ENCODE measurements at places on chromosomes 6 and 20.

- no peak for DNase-seq
Observed at GRCh38 chr6:49923826-49924225, 40.1 kb downstream of the DEFB114 start.

DNA sequence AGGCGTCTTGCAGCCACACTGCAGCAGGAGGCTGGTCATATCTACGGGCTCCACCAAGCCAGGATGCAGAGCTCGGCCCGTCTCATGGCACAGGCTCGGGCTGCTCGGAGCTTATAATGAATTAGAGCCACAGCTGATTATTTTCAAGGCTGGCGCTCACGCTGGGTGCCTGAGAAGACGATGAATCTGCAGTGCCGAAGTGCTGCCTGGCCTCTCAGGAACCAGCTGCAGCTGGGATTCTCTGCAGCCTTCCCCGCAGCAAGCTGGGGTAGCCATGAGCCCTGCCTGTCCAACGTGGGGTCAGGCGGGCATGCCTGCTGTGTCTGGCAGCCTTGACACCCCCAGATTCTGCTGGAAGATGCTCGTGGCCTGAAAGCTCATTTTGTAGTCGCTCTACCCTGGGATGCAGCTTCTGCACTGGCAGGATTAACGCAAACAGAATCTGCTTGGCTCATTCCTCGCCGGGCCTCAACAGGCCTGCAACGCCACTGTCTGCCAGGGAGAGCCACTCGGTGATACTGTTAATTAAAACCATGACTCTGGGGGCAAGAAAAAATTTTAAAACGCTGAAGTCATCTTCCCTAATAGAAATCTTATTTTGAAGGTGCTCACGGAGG is 104.3 kb downstream of the CDH26 start:
- DNase-seq: no peak

- DNase-seq: no peak
Observed at GRCh38 chr6:81763051-81763450, 10.6 kb upstream of the TENT5A start.

GRCh38 chr6:111230351-111231089 is 143.2 kb downstream of the SLC16A10 start:
- DNase-seq: no peak

DNA sequence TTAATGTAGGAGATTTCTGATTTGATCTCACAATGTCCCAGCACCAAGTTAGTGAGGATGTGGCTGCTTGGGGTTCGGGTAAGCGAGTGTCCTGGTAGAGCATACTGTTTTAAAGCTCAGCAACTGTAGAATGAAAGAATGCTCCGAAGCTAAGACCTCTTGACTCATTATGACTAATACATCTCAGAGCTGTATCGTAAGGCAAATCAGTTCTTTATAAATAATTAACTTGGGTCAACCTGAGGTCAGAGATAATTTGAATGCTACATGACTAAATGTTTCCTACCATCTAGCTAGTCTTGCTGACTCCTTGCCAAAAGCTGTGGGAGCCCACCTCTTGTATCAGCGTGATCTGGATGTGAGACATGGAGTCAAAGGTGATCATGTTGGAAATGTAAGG is 128.8 kb upstream of the PDE7B start:
- no peak for DNase-seq

DNA sequence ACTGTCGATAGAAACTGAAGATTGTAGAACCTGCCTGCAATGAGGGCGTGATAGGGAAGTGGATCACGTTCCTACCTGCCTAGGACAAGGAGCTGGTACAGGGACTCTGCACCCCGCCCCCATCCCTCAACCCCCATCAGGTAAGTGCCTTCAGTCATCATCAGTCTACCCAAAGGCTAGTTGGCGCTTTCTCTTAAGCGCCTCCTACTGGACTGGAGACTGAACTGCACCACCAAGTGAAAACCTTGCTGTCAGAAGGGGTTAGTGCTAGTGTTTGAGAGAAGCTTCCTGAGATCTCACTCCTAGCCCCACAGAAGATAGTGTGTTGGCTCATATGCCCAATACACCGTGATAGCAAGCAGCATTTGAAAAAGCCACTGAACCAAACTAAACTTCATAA is 706.5 kb upstream of the MAN1A1 start:
- no peak for DNase-seq

DNA sequence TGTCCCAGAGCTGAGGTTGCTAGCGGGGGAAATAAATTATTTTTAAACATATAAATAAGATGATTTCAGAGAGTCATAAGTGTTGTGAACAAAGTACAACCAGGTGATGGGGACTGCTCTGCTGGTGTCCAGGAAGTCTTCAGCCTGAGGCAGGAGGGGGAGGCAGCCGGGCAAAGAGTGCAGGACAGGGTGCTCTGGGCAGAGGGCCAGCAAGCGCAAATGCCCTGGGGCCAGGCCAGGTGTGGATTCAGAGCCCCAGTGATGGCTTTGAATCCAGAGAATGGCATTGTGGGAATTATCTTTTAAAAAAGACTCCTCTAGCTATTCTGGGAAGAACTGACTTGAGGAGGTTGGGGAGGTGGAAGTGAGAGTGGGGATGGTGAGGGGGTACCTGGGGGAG is 1.6 kb downstream of the CLPSL1 start:
- DNase-seq: no peak

DNA sequence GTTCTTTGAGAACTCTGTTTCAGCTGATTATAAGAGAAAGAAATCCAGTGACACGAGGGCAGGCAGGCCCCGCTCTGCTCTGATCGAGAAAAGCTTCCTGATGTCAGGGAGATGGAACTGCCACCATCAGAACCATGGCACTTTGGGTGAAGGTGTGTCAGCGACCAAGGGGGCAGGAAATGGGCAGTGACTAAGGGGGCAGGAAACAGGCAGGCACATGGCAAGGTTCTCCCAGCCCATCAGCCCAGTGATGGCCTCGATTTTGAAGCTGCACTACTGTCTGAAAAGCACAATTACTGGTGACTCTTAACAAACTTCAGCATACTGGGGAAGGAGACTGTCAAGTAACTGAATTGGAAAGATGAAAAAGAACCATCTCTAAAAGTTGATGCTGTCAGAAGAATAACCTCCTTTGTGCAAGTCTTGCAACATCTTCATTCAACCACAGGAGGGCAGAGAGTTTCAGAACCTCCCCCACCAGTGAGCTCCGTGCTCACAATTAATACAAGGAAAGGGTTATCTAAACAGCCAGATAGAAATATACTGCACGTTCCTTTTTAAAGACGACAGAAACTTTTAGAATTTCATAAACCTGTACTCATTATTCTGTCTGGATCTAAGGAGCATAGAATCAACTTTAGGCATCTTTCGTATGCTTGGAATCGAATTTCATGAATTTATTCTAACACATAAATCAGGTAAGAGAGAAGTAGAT is 39.1 kb downstream of the TMX4 start:
- no peak for DNase-seq

DNA sequence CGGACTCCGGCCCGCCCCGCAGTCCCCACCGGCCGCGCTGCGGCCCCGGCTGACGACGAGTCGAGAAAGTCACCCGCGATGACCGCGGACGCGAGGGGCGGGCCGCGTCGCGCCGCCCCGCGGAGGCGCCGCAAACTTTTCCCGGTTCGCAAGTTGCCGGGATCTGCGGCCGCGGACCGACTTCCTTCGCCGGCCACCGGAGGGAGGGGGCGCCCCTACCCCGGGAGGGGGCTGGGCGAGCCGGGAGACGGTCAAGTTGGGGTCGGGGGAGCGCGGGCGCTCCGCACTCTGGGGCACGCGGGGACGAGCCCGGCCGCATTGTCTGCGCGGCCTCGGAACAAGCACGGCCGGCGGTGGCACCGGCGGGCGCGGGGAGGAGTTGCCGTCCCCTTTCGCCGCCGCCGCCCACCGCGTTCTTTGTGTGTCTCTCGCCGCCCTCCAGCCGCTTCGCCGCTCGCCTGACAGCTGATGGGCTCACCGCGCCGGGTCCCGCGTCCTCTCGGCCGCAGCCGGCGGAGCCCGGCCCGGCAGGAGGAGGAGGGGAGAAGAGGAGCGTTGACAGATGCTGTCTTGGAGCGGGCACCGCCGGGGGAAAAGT is 131.6 kb downstream of the OGFRL1 start:
- no peak for DNase-seq

DNA sequence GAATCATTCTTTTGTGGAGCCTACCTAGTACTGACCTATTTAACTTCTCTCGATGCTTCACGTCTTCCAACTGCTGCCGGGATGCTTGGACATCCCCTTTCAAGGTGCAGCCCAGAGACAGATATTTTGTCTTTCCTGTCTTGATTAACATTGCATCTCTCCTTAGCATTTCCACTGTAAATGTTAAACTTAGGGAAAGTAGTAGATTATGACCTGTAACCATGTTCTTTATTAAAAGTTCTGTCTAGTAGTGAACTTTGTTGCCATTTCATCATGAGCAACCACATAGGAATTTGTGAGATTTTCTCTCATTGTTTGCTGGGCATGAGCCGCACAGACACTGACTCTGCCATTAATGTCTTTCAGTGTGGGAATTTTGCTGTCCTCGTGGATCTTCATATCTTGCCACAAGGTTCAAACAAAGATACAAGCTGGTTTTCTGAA is 117.9 kb downstream of the JAG1 start:
- DNase-seq: no peak

- no peak for DNase-seq
Observed at GRCh38 chr6:54198134-54198533, 86.9 kb downstream of the MLIP start.

DNA sequence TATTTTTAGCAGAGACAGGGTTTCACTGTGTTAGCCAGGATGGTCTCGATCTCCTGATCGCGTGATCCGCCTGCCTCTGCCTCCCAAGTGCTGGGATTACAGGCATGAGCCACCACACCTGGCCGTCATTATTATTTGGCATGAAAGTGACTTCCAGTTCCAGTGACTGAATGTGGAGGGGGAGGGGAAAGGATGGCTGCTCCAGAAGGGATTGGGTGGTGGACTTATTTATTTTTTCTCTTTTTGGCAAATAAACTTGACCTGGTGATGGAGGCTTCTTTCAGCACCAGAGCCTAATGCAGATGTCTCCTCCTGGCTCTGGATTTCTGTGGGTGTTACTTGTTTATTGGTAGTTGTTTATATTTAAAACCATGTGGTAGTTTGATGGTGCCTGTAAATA is 16.9 kb upstream of the SLC22A23 start:
- no peak for DNase-seq

DNA sequence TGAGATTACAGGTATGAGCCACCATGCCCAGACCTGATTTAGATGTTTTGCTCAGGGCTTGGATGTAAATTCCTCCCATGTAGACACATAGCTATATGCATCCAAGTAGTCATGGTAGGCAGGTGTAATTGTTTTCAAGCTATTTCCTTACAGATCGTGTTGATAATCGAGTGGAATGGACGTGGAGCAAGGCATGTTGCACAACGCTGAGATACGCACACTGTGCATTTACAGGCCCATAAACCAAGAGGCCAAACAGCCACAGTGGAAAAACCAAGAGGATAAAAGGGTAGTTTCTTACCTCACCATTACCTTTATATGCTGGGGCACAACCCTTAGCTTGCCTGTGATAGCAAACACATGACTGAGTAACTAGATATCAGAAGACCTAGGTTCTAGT is 51.0 kb upstream of the ADGRF1 start:
- no peak for DNase-seq

- DNase-seq: no peak
Observed at GRCh38 chr6:30591008-30591407, 19.8 kb downstream of the ABCF1 start.

- no peak for DNase-seq
Observed at GRCh38 chr6:13474360-13474759, 13.0 kb downstream of the GFOD1 start.

DNA sequence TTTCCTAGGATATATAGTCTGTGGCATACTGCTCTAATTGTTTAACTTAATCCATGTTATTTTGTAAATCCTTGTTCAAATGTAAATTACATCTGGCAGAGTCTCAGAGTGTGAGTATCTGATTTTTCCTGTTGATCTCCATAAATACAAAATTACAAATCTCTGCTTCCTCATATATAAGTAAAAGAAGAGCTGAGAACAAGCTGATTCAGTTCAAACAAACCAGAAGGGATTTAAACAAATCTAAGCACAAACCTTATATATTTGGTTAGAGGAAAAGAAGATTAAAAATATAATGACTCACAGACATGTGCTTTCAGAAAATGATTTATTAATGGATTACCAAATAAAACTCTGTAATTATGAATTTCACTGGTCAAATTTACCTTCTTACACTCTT is 37.3 kb downstream of the KIF13A start:
- DNase-seq: no peak

DNA sequence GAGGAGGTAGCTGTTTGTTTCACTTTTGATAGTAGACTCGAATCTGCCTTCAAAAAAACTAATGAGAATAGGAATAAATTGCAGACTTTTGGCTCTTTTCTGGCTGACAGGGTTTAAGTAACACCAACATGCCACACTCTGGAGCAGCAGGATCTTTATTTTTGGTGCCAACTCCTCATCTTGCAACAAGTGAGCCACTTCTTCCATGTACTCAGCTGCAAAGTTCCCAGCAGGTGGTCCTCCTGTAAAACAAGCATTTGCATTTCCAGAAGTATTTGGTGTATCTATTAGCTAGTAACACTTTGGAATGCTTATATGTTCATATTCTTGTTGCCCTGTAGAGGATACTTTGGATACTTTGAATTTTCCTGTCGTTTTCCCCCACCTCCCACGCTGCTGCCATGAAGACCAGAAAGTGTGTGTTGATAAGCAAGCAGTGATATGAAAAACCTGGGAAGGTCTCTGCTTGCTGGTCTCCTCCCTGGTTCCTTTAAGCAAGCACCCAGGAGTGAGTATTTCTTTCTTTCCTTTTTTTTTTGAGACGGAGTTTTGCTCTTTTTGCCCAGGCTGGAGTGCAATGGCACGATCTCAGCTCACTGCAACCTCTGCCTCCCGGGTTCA is 1.0 kb downstream of the ARMH2 start:
- DNase-seq: no peak

DNA sequence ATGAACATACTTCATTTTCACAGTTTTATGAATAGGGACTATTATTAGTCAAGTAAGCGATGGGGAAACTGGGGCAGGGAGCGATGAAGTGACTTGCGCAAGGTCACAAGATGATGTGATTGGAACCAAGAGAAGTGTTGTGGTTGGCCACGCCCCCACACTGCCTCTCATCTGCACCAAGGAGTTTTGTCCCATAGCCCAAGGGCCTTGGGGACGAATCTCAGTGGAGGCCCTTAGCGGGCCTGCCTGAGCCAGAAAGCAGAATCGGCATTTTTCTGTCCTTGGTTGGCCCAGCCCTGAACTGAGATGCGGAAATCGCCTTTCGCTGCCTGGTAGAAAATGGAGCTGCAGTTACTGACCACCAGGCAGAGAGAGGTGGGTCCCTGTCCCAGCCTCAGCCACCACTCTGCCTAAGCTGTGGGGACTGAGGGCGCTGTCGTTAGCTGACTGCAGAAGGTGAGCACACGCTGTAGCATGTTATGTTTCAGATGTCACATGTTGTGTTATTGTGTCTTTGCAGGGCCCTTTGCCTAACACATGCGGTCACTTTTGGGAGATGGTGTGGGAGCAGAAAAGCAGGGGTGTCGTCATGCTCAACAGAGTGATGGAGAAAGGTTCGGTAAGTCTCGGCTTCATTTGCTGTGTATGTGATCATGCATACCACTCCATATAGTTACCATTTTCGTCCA is 57.8 kb downstream of the PTPN1 start:
- DNase-seq: no peak

DNA sequence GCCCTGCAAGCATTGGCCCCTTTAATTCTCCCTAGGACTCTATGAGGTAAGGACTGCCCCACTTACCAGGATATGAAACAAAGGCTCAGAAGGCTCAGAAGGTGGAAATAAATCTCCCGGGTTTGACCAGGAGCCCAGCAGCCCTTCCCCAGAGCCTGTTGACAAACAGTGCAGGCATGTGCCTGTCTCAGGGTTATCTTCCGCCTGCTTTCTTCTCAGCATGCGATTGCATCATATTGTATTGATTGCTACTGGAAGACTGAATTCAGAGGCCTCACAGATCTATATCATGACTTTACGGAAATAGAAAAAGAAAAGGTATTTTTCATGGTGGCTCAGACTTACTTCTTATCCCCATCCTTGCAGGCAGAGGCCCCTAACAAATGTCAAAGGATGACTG is 92.7 kb downstream of the PHACTR3 start:
- DNase-seq: no peak
